Osteoblast (primary cell): ENCODE measurements at places on chromosomes 5 and 9.

DNA sequence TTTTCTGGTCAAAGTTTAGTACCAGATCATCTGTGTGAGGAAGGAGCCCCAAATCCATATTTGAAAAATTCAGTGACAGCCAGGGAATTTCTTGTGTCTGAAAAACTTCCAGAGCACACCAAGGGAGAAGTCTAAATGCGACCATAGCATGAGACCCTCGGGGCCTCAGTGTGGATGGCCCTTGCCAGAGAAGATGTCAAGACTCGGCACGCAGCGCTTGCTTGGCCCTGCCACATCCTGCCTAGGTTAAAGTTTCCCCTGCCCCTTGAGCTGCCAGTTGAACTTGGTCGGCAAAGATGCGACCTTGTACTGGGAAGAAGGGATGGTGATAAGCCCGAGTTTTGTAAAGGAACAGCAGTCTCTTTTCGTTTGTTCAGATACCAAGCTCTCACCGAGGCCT is 65.8 kb downstream of the IL31RA start:
- DNase-seq = no peak

DNA sequence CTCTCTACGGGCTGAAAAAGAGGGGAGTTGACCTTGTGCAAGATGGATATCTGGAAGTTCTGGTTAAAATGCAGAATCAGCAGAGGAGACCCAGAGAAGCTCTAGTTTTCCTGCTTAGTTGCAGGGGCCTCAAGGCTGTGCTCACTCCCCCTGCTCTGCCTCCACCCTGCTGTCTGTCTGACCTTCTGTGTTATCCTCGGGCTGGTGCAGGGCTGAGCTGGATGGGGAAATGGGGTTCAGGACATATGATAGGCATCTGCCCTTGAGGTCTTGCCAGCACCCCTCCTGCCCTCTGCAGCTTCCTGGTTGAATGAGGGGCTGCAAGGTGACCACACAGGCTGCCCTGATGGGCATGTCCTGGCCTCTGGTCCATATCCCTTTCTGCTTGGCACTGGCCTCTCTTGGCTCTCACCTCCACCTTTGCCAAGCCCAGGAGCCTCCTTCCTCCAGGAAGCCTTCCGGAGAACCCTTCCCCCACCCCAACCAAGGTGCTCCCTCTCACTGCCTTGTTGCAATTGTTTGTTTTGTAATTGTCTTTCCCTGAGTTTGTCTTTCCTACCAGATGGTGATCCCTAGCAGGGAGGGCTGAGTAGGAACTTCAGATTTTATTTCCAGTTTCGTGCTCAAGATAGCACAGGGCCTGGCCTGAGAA is 1.3 kb downstream of the TMEM268 start:
- no peak for DNase-seq

DNA sequence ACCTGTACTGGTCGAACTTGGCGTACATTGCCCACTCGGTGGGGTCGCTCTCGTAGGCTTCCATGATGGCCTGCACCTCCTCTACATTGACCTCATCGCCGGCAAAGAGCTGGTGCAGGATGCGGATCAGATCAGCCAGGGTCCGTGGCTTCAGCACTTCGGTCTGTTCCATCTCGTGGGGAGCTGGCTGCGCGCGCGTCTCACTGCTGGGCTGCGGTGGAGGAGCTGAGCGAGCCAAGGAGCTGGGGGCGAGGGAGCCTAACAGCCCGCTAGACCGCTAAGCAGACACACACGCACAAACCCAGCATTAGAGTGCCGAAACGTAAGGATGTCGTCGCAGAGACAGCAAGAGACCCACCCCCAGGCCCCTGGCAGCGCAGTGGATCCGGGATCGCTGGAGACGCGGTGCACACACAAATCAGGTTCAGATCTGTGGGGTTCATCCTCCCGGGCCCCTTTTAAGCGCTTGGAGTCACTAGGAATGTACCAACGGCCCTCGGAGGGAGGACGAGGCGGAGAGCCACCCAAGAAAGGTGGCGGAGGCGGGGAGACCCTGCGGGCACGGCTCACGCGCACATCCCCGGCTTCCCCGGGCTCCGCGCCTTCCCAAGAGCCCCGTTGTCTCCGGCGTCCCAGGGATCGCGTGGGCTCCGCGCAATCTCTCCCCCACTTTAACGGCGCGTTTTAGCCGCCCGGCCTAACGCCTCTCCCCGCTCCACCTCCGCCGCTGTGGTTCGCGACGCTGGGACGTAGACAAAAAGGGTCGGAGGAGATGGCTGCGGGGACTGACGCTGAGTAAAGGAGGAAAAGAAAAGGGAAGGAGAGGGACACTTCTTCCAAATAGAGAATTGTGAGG is at the start of gene CDO1:
Gene CDO1 (minus strand): TSS at position 434 of the 856 bp plus-strand sequence. CDS start 262 bp downstream, at position 172.
- DNase-seq = peak; percentile 71

DNA sequence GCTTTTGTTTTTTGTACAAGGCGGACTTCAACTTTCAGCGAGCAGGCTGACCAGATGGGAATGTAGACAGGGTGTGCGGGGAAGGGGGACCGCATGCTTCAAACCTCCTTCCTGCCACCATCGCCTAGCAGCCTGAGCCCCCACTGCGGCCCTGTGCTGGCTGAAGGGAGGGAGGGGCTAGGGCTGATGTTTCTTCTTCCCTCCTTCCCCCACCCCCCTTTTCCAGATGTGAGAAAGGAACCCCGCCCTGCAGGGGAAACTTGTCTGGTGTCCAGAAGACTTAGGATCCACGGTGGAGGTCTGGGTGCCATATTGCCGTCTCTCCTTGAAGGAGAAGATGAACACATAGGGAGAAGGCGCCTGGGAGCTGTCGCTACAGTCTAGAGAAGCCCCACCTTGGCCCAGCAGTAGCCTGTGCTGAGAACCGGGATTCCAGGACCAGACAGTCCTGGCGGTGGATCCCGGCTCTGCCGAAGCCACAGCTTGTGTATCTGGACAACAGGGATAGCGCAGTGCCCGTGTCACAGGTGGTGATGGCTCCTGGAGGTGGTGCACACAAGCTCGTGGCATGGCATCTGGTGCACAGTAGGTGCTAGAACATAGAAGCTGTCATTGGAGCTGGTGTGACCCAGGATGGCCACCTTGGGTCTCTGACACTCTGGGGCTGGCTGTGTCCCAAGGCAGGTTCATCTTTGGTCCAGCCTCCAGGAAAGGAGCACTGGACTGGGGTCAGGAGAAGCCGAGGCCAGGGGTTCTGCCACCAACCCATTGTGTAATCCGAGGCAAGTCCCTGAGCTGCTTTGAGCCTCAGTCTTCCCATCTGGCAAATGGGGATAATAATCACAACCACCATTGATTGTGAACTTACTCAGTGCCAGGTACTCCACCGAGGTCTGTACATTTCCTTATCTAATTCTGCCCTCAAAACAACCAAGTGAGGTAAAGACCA is 205.6 kb downstream of the C9orf50 start:
- DNase-seq = no peak

GRCh38 chr9:18611971-18612370 is 138.0 kb downstream of the ADAMTSL1 start:
- no peak for DNase-seq

GRCh38 chr5:99815-100214 is 7.8 kb downstream of the PLEKHG4B start:
- DNase-seq = no peak

DNA sequence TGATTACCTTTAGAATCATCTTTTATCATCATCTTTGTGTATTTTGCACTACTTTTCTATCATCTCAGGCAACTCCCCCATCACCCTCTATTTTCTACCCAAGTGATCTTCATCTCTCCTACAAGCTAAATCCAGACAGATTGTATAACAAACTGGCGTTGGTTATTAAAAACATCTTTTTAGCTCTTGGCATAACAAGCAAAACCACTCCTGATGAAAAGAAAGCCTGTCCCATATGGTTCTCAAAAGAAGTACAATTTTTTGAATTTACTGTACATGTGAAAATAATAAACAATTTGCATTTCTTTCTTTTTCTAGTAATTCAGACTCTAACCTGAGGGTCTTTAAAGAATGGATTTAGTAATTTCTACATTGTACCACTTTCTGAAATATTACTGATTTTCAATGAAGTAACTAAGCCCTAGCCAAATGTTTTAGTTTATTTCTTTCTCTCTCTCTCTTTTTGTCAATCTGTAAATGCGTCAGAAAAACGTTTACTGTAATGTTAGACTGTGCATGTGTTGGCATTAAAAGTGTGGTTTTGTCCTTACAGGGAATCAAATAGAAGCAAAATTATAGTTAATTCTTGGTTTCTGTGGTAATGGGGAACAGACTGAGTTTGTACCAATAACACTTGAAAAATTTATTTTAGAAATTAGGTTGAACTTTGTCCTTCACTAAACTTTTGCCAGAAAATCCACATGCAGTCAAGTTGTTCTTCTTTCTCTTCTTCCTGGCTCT is 52.5 kb upstream of the RPS23 start:
- no peak for DNase-seq

DNA sequence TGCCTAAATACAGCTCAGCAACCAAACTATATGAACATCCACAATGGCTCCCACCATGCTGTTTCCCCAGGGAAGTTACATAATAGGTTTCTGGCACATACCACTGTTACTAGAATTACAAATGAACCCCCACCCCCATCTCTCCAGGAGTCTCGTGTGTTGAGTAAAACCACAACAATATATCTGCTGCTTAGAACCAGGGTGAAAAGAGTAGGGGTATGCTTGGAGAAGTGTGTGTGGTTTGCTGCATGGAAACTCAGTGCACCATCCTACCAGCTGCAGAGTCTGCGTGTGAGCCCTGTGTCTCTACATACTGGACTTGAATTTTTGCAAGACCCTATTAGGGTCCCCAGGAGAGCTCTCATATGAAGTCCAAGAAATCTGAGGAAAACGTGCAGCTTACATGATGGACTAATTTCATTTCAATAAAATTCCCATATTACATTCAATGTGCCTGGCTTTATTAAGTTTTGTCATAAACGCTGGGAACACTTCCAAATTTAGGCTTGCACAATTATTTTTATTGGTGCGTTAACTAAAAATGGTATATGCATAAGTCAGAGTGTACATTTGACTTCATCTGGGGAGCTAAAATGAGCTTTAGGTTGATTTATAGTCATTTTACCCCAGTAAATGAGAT is 104.5 kb upstream of the NFIB start:
- DNase-seq = no peak

- DNase-seq = no peak
Measured at GRCh38 chr5:122155546-122155945, 26.2 kb downstream of the ZNF474 start.

- no peak for DNase-seq
Measured at GRCh38 chr9:105148328-105149006, 96.0 kb upstream of the SLC44A1 start.

DNA sequence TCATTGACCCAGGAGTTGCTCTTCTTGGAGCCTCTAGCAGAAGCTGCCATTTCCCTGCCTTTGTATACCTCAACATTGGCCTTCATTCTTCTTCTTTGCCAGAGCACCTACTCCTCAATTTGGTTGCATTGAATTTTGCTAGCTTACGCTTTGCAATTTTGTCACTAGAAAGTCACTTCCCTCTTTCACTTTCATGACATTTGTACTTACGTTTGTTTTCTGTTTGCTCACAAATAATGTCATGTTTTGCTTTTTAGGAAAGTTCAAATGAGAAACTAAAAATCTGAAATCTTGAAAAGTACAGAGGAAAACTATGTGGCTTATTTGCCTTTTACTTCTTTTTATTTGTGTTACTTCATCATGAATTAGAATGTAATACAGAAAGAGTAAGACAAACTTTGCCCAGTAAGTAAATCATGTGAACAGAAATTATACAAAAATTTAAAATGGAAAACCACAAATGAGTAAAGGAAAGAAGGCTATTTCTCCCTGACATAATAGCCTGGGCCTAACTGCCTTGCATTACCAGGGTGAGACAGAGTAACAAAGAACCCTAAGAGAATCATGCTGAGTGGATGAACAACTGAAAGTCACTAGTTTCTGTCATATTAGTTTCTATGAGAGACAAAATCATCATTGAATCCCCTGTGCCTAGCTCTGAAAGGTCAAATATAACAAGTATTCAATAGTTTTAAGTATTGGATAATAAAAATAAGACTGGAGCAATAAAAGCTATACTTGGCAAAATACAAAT is 7.4 kb upstream of the IFNA1 start:
- DNase-seq = no peak

DNA sequence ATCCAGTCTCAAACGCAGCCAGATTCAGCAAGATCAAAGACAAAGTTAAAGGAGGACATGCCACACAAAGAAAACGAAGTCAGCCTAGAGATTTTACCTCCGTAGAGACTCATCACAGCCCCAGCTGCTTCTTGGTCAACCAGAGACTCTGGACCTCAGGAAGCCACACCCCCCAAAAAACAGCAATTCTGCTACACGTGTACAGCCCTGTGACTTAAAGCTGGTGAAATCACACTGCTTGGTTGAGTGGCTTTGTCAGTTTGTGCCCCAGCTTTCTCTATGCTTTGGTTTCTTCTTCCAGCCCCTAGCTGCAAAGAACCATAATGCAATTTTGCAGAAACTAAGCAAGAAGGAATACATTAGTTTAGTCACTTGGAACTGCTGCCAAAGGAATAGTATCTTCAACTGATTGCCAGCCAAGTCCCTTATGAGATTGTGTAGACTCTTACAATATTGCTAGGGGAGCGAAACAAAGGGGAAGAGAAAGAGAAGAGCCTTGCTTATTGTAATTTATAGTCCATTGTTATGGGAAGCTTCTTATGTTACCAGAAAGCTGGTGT is 158.8 kb upstream of the ZNF462 start:
- no peak for DNase-seq

DNA sequence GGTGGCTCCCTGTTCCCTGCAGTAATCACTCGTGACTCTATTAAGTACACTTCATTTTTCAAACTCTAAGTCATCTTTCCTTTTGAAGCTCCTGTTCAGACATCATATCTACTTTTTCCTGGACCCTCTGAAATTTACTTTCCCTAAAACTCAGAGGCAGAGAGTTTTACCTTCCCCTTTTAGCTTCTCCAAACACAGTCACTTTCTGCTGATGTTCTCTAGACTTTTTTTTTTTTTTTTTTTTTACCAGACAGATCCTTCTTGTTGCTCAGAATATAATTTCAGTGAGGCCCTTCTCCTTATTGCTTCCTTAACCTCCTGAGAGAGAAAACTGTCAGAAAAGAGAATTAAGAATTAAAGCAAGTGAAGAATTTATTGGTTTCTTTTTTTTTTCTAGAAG is 86.6 kb upstream of the LRRTM2 start:
- no peak for DNase-seq

DNA sequence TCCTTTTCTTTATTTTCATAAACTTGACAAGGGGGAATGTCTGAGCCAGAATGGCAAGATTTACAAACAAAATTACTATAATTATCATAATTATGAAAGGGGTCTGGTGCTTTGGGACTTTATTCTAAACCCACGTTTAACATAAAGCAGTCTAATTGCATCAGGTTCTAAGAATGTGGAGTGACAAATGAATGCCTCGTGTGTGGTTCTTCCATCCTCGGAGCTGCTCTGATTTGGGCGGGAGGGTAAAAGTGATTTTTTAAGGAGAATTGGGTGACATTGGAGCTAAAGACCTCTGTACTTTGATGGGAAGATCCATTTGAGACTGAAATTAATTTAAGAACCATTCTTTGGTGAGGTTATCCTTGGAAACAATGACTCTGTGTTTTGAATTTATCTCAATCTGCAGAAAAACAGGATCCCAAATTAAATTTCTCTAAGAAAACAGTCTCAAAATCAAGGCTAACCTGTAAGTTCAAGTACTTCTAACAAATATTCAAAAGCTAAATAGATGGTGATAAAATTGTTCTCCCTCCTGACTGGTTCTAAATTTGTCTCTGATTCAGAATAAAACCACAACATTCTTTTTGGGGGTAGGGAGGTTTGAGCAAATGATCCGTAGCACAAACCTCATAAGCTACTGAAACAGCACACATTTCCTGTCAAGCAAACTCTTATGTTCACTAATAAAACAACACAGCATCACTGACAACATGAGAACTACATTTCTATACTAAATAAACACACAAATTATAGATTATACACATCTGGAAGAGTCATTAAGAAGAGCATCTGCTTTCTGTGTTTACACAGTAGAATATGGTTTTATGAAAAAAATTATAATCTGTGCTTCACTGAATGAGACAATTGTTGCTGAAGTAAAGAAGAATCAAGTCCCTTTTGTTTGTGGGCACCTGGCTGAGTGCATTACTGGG is 85.5 kb downstream of the DCP2 start:
- DNase-seq = peak; percentile 96
